ENCODE measurements at places on chromosomes 7 and 10. TPM values are rescaled to one million over a fixed set of nuclear protein-coding genes. Genes with fewer than 3 reads are reported as not detected.

SMO gene
- total RNA-seq = 24.0 TPM

PITX3 gene
- not detected for total RNA-seq

SPDYE6 gene
- not detected for total RNA-seq

HOXA1 gene
- total RNA-seq = 0.33 TPM

AGMO gene
- total RNA-seq = 0.36 TPM

RTKN2 gene
- 4.8 TPM for total RNA-seq

GCK gene
- total RNA-seq = 0.73 TPM

CLDN4 gene
- not detected for total RNA-seq

VPS37D gene
- 2.9 TPM for total RNA-seq

NUTM2A gene
- 0.33 TPM for total RNA-seq

FKBP14 gene
- total RNA-seq = 25.0 TPM

SLC13A1 gene
- not detected for total RNA-seq

ZNF248 gene
- total RNA-seq = 4.3 TPM

BICC1 gene
- total RNA-seq = 1.0 TPM

UTF1 gene
- not detected for total RNA-seq

ANKRD61 gene
- total RNA-seq = not detected

CDC14C gene
- total RNA-seq = under 0.01 TPM

LIPK gene
- total RNA-seq = not detected

AMPH gene
- total RNA-seq = 1.00 TPM

RADIL gene
- 4.0 TPM for total RNA-seq

GIMAP4 gene
- total RNA-seq = not detected

ITGA8 gene
- under 0.01 TPM for total RNA-seq

PMPCB gene
- total RNA-seq = 59.9 TPM

PIP gene
- not detected for total RNA-seq

TUBB8 gene
- not detected for total RNA-seq

HOXA6 gene
- total RNA-seq = 0.33 TPM

TUBAL3 gene
- not detected for total RNA-seq

GNAT3 gene
- total RNA-seq = not detected

TDRD1 gene
- total RNA-seq = not detected

SPACDR gene
- total RNA-seq = 0.15 TPM

SPAM1 gene
- not detected for total RNA-seq

WIPF3 gene
- total RNA-seq = not detected

SPDYE2B gene
- not detected for total RNA-seq

WDR91 gene
- total RNA-seq = 46.3 TPM

TAF6 gene
- total RNA-seq = 54.3 TPM

VWC2 gene
- total RNA-seq = not detected

LRRD1 gene
- total RNA-seq = not detected

GLI3 gene
- 5.5 TPM for total RNA-seq

FAM237B gene
- total RNA-seq = not detected

CHCHD3 gene
- total RNA-seq = 106 TPM

FANK1 gene
- total RNA-seq = 1.4 TPM

HMX2 gene
- total RNA-seq = not detected

OPN1SW gene
- not detected for total RNA-seq

BTAF1 gene
- total RNA-seq = 34.4 TPM

FGFBP3 gene
- 0.34 TPM for total RNA-seq

MUC12 gene
- total RNA-seq = not detected

IDI2 gene
- not detected for total RNA-seq

BMI1 gene
- 38.5 TPM for total RNA-seq

GNG11 gene
- 36.2 TPM for total RNA-seq
